ENCODE measurements at places on chromosomes 7 and 10. TPM values are rescaled to one million over a fixed set of nuclear protein-coding genes. Genes with fewer than 3 reads are reported as not detected.

SEC61G gene
- total RNA-seq, result 160 TPM

CELF2 gene
- total RNA-seq, result 98.2 TPM

CALHM1 gene
- total RNA-seq, result 0.40 TPM

LIPJ gene
- 0.11 TPM for total RNA-seq

GIMAP1 gene
- 1.3 TPM for total RNA-seq

DOCK1 gene
- total RNA-seq, result 0.18 TPM

DNA sequence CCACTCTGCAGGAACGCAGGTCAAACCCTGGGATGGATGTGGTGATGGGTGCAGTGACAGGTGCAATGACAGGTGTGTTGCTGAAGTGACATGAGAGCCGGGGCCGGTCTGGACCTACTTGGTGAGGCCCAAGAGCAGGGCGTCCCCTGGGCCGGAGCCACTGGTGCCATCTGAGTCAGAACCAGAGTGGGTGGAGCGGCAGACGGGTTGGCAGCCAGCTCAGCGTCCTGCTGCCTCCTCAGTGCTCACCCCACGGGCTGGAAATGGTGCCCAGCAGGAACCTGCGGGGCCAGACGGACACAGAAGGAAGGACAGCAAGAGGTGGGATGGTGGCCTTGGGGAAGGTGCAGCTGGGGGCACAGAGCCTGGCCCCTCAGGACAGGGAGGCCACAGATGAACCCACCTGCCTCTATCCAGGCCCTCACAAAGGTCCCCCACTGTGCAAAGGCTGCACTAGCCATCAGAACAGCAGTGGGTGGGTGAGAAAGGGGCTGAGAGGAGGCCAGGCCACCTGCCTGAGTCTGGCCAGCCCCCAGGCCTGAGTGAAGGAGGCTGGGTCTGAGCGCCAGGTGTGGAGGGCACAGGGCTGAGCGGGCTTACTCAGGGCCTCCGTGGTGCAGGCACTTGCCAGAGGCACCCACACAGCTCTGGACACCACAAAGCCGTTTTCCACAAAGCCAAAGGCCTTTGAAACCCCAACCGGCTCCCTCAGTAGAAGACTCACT lies 129.0 kb upstream of the PPP2R2D start:
- no peak for DNase-seq

DNA sequence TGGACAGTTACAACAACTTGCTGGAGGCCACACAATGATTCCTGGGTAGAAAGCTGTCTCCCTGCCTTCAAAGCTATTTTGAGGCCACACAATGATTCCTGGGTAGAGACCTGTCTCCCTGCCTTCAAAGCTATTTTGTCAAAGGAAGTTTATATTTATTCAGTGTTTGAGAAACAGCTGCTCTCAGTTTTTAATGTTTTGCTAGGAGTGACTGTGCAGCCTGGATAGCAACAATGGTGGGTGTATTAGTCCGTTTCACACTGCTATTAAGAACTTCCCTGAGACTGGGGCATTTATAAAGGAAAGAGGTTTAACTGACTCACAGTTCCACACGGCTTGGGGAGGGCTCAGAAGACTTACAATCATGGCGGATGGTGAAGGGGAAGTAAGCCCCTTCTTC lies 3.9 kb upstream of the SGPL1 start:
- DNase-seq, result no peak

VPS50 gene
- total RNA-seq, result 17.7 TPM

TMEM209 gene
- 36.7 TPM for total RNA-seq

GRCh38 chr10:4459531-4459930 lies 366.5 kb upstream of the AKR1E2 start:
- no peak for DNase-seq

GRCh38 chr7:983004-983615 lies at the start of gene CYP2W1:
TSS of gene CYP2W1 (plus strand) at chr7:983181. CDS start at chr7:983212, 31 bp downstream.
- no peak for DNase-seq

- DNase-seq, result no peak
Measured at GRCh38 chr7:115128154-115128553, 206.3 kb downstream of the MDFIC start.

RBP4 gene
- 1.2 TPM for total RNA-seq

SRGN gene
- 658 TPM for total RNA-seq

DNA sequence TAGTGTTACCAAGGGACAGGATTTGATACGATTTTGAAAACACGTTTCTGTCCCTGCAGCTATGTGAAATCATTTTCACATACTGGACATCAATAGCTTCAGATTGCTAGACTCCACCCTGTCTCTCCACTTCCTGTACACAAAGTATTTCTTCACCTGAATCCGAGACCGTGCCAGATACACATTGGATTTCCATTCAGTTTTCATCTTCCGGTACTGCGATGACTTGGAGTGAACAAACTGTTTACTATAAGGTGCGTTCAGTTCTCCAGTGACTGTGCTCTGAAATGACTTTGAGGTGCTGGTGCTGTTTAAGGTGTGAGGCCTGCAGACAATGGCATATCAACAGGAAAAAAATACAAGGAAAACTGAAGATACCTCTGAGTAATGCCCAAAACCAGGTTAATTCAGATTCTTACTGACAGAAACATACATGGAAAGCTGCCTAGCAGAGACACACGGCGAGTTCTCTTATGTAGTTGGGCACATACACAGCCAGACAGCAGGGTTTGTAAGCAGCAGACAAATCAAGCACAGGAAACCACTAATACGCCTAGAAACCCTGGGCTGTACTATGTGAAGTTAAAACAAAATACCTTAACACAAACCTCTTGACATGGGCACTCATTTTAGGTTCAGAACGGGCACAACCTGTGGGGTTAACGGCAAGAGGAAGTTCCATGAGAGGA lies 119.2 kb downstream of the GALNT11 start:
- DNase-seq, result no peak

DNA sequence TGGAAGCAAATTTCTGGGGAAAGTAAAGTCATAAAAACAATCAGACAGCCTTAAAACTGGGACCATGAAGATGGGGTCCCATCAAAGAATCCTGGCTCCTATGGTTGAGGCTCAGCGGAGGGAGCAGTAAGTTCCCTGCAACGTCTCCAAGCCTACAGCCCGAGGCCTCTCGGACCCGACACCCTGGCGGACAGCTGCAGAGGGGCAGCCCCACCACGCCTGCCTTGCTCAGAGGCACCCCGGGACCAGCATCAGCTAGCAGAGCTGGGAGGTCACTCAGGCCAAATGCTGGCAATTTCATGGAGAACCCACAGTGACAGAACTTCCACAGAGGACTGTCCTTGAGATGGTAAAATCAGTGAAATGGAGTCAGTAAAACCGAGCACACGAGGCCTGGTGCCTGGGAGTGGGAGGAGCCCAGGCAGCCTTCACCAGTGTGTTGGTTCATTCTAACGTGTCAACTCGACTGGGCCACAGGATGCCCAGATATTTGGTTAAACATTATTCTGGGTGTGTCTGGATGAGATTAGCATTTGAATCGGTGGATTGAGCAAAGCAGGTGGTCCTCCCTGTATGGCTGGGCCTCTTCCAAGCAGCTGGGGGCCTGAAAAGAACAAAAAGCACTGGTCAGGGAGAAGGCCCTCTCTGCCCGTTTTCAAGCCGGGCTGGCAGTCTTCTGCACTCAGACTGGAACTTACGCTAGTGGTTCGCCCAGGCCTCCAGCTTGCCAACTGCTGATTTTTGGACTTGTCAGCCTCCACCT lies 96.2 kb upstream of the INSIG1 start:
- DNase-seq, result no peak

DNA sequence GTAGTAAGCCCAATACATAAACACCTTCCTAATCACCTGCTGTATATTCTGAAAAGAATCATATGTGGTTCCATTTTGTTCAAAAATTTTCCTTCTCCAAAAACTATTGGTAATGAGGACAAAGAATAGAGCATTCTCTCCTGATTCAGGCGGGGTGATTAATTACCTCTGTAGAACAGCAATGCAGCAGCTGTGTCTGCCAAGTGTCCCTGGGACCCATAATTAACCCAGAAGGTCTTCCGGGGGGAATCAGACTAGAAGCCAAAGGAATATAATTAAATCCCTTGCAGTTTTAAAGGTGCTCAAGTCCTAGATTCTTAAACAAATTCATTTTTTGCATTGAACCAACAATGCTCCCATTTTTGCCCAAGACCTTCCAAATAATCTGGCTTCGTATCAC lies 60.3 kb upstream of the ABLIM1 start:
- no peak for DNase-seq

DNA sequence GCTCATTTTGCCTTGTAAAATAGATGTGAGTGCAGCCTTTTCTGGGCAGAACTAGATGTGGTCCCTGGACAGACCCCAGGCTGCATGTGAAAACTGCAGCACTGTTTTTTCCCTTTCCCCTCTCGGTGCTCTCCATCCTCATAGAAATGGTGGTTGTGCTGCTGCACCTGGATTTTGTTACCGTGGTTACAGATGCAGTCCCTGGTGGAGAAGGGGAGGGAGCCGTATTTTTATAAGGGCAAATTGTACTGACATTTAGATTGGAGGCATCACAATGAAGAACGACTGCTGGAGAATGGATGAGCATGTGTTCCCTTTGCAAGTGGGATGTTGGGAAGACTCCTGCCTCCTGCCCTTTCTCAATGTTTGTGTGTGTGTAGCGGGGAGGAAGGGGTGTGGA lies 469.9 kb downstream of the CCSER2 start:
- no peak for DNase-seq

GRCh38 chr10:103350517-103351260 lies at the start of gene PCGF6:
TSS of gene PCGF6 (minus strand) at chr10:103351140. CDS start at chr10:103351066, 74 bp downstream.
- DNase-seq, result no peak

GRCh38 chr10:122592161-122592560 lies 31.6 kb downstream of the DMBT1 start:
- no peak for DNase-seq

MYL7 gene
- total RNA-seq, result not detected

TCAF1 gene
- total RNA-seq, result 14.1 TPM

DNA sequence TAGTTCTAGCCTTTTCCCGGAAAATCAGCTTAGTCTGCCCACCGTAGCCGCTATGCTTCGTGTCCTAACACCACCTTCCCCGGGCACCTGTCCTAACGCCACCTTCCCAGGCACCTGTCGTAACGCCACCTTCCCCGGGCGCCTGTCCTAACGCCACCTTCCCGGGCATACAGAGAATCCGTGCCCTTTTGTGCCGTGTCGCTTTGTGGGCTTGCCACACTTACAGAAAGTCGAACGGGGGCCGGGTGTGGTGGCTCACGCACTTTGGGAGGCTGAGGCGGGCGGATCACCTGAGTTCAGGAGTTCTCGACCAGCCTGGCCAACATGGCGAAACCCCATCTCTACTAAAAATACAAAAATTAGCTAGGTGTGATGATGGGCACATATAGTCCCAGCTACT lies 73.6 kb upstream of the DNAJB6 start:
- no peak for DNase-seq

GRCh38 chr10:13993673-13994089 lies 337.0 kb downstream of the FRMD4A start:
- no peak for DNase-seq

DNA sequence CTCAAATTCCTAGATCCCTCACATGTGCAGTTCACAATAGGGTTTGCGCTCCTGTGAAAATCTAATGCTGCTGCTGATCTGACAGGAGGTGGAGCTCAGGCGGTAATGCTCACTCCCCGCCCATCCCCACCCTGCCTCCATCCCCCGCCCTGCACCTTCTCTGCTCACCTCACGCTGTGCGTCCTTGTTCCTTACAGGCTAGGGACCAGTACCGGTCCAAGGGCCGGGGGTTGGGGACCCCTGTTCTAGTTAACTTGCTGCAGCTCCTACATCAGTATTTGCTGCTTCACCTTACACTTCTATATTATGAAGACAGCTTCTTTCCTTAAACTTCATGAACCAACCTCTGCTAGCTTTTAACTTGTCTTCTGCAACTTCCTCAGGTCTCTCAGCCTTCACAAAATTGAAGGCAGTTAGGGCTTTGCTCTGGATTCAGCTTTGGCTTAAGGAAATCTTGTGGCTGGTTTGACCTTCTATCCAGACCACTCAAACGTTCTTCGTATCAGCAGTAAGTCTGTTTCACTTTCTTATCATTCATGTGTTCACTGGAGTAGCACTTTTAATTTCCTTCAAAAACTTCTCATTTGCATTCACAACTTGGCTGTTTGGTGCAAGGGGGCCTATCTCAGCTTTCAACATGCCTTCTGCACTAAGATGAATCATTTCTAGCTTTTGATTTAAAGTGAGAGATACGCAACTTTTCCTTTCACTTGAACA lies 1.7 kb upstream of the TNKS2 start:
- DNase-seq, result peak; percentile 64

DNA sequence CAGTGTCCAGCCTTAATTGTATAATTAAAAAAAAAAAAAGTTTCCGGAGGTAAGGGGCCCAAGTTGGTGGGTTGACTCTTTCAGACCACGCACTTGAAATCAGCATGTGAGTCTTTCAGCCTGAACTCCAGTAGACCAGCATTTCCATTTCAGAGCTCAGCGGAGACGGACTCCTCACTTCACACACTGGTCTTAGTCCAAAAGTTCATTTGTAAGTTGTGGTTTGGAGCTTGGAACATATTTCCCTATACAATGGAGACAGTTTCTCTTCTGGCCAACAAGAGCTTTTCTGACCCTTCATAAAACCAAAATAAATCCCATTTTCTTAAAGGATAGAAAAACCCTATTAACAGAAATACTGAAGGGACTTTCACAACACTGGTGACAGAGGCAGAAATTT lies 41.0 kb downstream of the ATXN7L1 start:
- DNase-seq, result no peak

DNA sequence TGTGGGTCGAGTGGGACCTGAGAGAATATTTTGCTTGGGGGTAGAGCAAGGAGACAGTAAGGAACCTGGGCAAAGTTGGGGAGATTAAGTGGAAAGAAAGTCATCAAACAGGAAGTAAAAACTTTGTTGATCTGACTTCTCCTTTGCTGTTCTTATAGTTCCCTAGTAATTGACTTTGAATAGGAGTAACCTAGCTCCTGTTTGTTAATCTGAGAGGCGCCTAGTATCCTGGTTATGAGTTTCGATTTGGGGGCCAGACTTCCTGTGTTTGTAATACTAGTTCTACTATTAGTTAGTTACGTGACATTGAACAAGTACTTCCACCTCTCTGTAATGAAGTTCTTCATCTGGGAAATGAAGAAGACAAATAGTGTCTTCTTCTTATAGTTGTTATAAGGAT lies 99.1 kb downstream of the ZNF365 start:
- DNase-seq, result no peak

DNA sequence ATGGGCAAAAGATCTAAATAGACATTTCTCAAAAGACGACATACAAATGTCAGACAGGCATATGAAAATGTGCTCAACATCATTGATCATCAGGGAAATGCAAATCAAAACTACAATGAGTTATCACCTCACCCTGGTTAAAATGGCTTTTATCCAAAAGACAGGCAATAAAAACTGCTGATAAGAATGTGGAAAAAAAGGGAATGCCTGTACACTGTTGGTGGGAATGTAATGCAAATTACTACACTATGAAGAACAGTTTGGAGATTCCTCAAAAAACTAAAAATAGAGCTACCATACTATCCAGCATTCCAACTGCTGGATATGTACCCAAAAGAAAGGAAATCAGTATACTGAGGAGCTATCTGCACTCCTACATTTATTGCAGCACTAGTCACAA lies 18.0 kb downstream of the GSDME start:
- no peak for DNase-seq

- no peak for DNase-seq
Measured at GRCh38 chr7:74129887-74130286, 44.3 kb upstream of the EIF4H start.

RNLS gene
- 5.5 TPM for total RNA-seq

TAS2R3 gene
- total RNA-seq, result 0.24 TPM

- DNase-seq, result no peak
Measured at GRCh38 chr7:22802426-22802825, 20.2 kb downstream of the TOMM7 start.

- no peak for DNase-seq
Measured at GRCh38 chr10:359093-359492, 223.8 kb downstream of the ZMYND11 start.

CLDN4 gene
- total RNA-seq, result 0.38 TPM

GRCh38 chr10:4837551-4837950 lies 11.5 kb downstream of the AKR1E2 start:
- DNase-seq, result no peak

GRCh38 chr10:44295644-44296241 lies 89.2 kb downstream of the CXCL12 start:
- DNase-seq, result no peak

Measured in GM12878 (cell line).